ENCODE measurements at places on chromosomes 2 and 18. TPM values are rescaled to one million over a fixed set of nuclear protein-coding genes. Genes with fewer than 3 reads are reported as not detected.

RAPGEF4 gene
- total RNA-seq, result 7.2 TPM

IFT172 gene
- 17.4 TPM for total RNA-seq

ST6GAL2 gene
- total RNA-seq, result not detected

CNTNAP5 gene
- not detected for total RNA-seq

TEKT4 gene
- total RNA-seq, result not detected

KIAA2012 gene
- total RNA-seq, result not detected

All from mammary microvascular endothelial cell (primary cell).